ENCODE measurements at places on chromosomes 6 and 20.

DNA sequence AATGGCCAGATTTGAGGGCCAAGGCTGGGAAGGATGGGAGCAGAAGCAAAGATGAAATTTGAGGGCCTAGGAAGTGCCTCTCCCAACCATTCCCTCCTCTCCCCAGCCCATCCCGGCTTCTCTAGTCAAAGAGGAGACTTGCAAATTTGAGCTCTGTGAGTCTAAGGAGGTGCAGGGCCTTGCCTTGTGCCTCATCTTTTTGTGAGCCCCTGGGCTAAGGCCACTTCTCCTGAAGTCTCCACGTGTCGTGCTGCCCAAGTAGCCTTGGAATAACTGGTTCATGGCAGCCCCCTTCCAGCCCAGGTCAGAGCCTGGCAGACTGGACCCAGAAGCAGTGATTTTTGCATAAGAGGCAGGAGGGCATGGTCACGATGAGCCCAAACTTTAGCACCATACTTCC is 6.7 kb downstream of the PTGIS start:
- DNase-seq, result no peak

GRCh38 chr6:113529879-113530278 is 327.3 kb upstream of the MARCKS start:
- no peak for DNase-seq

GRCh38 chr6:76682842-76683241 is 610.4 kb upstream of the IMPG1 start:
- no peak for DNase-seq

DNA sequence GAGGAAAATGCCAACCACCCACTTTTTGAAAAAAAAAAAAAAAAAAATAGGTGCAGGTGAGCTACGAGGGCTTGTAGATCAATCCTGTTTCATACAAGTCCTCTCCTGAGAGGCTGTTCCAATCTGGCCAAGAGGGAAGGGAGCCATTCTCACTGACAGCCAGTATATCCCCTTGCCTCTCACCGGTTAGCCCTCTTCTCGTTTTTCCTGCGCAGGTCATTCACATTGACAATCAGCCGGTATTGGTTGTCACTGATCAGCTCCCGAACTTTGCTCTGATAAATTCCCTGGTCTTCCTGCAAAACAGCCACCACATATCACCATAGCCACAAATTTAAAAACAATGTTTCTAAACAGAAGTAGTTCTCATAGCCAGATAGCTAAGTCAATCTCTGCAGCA is 1.4 kb downstream of the MCM3 start:
- DNase-seq, result no peak

DNA sequence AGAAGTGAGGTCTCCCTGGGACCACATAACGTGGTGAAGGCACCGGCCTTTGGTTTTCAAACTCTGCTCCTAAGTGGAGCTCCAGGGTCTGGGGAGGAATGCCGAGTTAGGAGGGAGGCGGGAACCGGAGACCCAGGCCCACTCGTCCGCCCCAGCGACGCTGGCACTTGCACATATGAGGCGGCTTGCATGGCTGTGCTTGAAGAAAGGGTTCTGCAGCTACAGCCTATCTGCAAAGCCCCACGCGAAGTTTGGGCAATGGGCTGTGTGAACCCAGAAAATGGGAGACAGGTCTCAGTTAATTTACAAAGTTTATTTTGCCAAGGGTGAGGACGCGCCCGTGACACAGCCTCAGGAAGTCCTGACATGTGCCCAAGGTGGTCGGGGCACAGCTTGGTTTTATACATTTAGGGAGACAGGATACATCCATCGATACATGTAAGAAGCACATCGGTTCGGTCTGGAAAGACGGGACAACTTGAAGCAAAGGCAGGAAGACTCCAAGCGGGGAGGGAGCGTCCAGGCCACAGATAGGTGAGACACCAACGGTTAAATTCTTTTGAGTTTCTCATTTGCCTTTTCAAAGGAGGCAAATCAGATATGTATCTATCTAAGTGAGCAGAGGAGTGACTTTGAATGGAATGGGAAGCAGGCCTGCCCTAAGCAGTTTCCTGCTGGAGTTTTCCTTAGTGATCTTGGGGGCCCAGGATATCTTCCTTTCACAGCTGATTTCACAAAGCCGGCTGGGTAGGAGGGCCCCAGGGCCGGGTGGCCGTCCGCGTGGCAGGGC is 782 bp upstream of the PCMTD2 start:
- DNase-seq, result no peak

DNA sequence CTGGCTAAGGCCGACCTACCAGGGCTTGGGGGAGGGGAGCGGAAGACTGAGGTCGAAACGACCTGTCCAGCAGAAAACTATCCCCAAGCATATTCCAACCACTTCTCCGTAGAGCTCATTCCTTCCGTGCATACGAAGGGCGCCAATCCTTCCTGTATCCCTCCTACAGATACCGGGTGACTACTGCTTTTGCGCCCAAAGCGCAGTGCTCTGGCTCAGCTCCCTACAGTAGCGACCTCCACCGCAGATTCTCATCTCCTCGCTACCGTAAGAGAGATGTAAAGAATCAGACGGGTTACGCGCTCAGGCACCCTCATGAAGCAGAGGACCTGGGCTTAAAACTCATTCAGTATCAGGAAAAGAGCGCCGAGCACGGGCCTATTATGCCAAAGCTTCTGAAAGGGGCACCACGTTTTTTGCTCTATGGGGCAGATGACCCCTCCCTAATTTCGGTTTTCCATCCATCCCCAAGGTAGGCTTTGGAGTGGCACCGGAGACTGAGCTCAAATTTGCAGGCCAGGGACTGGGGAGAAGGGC is 563 bp upstream of the NNAT start:
- no peak for DNase-seq

DNA sequence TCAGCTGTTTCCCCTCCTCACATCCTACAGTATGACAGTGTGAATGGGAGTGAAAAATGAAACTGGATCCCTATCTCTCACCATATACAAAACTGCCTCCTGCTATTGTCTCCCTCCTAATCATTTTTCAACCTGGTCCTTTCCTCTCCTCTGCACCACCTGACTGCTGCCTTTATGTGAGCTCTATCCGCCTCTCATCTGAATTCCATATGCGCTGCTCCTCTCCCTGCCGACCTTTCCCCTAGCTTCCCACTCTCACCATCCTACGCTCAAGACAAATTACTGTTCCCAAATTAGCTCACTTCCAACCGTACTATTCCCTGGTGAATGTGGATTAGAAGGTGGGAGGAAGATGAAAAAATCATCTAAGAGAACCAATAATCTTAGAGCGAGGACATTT is 148.4 kb upstream of the FBXL4 start:
- DNase-seq, result no peak

GRCh38 chr6:110414669-110415068 is 706 bp downstream of the DDO start:
- no peak for DNase-seq

DNA sequence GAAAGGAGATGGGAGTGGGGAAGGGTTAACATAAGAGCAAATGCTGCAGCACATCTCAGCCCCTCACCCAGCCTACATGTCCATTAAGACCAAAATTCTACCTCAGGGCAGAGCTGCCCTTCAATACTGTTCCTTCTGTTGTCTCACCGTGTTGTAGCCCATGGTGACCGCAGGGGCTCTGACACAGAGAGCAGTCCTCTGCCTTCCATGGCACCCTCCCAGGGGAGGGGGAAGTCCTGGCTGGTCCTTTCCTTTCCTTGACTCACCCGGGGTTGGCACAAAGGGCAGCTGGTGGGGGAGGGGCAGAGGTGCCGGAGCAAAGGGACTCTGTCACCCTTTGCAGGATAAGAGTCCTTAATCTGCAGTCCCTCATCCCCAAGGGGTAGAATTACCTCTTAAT is 15.2 kb downstream of the NKX2-2 start:
- DNase-seq, result no peak

DNA sequence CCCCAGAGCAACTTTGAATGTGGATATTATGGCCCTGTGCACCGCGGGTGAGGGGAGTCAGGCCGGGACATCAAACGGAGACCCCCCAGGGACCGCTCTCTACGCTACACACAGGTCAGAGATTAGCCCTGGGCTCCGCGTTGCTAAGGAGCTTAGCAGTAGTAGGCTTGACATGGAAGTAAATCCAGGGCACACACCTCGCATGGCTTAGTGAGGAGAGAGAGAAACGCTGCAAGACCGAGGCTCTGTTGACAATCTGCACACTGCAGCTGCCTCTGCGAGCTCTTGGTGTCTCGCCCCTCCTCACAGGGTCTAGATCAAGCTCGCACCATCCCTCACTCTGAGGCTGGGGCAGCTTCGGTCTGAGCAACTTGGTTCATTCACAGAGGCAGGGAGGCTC is 116.1 kb upstream of the CDH4 start:
- no peak for DNase-seq

- DNase-seq, result no peak
Measured at GRCh38 chr6:137846772-137847313, 20.2 kb upstream of the TNFAIP3 start.

DNA sequence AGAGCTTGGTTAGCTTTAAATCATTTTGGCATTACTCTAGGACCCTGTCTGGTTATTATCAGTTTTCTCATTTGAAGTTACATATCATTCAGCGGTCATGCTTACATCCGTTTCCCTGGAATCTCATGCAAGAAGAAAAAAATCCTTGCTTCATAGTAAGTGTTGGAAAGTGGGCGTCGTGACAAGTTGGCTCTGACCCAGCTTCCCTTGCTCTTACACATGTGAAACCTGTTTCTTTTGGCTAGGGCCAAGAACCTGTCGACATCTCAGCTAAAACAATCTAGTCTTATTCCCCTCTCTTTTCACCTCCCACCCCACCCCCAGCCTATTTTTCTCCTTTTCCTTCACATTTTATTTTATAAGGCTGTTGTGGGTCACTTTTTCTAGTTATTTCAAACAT is 45.5 kb downstream of the ANKS1A start:
- no peak for DNase-seq

DNA sequence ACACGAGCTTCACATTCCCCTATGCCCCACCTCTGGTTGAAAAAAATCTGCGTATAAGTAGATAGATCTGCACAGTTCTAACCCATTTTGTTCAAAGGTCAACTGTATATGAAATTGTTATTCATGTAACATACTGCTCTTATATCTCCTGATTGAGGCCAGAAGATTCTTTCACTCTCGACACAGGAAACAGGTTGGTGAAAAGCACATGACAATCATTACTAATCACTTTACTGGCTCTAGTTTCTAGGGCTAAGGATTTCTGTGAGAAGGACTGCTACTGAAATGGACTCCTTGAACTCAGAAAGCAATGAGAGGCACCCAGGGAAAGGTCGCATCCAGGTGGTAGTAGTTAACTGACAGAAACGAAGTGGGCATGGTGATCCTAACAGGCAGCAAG is 21.7 kb downstream of the PDSS2 start:
- no peak for DNase-seq

- DNase-seq, result no peak
Measured at GRCh38 chr6:16224409-16224808, 14.0 kb upstream of the GMPR start.

- DNase-seq, result no peak
Measured at GRCh38 chr6:157954150-157955117, 27.2 kb upstream of the SYNJ2 start.

DNA sequence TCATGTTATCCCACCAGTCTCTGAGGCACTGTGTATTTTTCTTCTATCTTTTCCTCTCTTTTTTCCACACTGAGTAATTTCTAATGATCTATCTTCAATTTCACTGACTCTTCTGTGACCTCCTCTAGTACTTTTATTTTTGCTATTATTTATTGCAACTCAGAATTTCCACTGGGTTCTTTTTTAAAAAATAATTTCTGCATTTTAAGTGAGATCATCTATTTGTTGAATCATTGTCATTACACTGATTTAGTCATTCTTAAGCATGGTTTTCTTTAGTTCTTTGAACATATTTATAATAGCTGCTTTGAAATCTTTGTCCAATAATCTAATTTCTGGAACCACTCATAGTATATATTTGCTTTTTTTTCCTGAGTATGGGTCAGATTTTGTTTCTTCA is 96.7 kb upstream of the SLC22A16 start:
- no peak for DNase-seq

- DNase-seq, result no peak
Measured at GRCh38 chr20:35187584-35188190, 15.8 kb downstream of the PROCR start.

DNA sequence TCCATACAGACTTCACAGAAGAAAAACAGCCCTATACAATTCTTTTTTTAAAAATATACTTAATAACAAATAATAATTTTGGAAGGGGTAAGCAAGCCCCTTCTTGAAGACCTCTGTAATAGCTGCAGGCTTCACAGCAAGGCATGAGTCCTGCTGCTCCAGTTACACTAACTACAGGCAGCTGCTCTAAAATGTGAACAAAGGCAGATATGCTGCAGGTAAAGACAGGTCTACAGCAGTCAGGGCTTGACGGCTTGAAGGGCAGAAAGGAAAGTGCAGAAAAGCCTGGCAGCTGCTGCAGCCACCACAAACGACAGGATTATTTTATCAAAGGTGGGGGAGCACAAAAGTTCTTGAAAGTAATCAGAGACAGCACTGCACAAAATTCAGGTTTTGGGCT is 11.3 kb downstream of the FAXC start:
- DNase-seq, result peak; percentile 1

DNA sequence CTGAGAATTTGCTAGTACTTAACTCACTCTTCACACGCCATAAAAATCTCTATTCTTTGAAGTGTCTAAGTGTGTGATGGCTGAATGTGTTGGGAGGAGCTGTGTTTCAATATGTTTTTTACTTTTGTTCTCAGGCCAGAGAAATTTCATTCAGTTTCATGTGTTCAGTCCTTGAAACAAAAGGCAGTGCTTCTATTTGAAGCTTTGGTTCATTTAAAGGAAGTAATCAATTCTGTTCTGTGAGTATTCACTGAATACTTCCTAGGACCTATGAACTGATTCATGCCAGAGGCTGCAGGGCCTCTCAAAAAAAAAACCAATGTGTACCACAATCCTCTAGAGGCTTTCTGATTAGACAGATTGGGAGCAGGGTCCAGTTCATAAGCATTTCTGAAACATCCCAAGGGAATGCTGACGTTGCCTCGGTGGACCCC is 12.4 kb upstream of the F13A1 start:
- DNase-seq, result no peak

DNA sequence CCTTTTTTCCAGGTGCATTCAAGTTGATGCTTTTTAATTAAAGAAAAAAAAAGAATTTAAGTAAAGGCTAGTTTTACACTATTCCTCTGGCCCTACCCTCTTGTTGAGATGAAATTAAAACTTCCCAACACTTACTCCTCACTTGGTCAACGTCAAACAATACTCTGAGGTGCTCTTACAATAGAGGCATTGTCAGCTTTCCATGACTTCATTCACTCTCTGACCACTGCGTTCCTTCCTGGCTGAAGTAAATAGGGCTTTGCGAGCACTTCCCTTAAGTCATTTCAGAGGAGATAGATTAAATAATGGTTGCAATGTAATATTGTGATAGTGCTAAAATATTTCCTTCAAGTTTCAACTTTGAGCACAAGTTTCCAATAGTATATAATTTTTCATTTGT is 229.8 kb upstream of the CEP162 start:
- no peak for DNase-seq

DNA sequence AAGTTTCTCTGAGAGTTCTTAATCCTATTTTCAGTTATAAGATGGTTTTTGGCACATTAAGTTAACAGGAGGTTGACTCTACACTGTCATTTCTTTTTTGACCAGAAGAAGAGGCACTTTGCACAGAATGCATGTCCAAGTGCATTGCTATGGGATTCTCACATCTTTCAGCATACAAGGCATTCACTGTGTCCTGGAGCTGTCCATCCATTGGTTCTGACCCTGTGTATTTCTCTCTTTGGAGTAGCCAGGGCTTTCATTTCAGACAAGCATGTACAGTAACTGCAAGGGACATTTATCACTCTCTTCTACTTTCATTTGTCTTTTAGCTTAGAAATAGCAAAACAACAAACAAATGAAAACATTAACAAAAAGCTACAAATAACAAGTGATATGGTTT is 275.1 kb upstream of the IMPG1 start:
- no peak for DNase-seq

Measured in NCI-H2081 (cell line).